ENCODE measurements at places on chromosomes 5 and 9.
A peak's percentile ranks its signal among the peaks of the same experiment; 100 is the strongest.

GRCh38 chr5:59587489-59588337 is 305.8 kb downstream of the PDE4D start:
- DNase-seq: no peak

DNA sequence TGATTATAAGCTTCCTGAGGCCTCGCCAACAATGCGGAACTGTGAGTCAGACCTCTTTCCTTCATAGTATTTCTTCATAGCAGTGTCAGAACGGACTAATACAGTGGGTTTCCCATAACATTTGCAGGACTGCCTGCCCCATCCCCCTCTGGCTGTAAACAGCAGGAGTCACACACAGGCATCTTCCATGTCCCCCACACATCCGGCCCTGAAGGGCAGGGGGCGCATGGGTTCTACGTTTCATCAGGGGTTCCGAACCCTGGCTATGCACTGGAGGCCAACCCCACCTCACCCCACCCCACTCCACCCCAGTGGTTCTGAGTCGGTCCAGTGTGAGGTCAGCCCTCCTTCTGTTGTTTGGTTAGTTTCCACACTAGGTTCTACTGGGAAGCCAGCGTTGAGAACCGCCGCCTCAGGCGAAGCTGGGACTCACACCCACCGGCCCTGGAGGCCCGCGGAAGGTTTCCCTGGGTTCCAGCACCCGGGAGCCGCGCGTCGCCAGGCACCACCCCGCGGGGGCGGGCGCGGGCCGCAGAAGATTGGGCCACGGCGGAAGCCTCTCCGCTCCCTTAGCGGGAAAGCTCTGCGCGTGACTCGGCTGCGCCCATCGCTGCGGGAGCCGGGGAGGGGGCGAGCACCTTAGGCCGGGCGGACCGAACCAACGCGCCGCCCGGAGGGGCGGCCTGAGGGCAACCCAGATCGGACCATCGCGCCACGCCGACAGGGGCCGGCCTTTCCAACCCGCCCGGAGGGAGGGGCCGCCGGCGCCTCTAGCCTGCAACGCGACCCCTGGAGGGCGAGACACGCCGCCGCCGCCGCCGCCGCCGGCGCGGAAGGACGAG is at the start of gene RUSC2:
Gene RUSC2, plus strand, starts transcription at position 799 of the 842 bp plus-strand sequence. CDS start 56,411 bp downstream, outside the sequence.
- peak; percentile 42 for DNase-seq

- no peak for DNase-seq
Measured at GRCh38 chr5:9500625-9501024, 45.2 kb downstream of the SEMA5A start.

DNA sequence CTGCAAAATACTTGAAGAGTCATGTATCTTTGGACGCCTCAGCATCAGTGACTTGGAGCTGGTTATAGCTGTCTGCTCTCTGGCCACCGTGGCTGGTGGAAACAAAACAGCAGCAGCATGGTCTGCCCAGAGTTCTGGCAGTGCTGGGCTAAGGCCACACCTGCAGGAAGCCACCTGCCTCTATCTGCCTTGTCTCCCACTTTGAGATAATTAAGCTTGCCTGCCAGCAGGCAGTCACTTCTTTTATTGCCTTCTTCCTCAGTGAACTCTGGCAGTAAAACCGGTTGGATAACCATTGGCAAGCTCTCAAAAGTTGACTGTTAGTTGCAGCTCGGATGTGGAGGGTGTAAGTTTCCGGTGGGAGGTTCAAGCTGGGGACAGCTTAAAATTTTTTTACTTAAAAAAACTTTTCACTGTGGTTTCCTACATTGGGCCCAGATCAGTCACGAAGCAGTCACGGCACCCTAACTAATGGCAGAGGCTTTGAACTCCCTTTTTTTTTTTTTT is 4.9 kb downstream of the SMIM3 start:
- peak; percentile 72 for DNase-seq

GRCh38 chr5:159759791-159760290 is 156.4 kb upstream of the ADRA1B start:
- no peak for DNase-seq

- no peak for DNase-seq
Measured at GRCh38 chr9:21817176-21817575, 14.7 kb downstream of the MTAP start.

DNA sequence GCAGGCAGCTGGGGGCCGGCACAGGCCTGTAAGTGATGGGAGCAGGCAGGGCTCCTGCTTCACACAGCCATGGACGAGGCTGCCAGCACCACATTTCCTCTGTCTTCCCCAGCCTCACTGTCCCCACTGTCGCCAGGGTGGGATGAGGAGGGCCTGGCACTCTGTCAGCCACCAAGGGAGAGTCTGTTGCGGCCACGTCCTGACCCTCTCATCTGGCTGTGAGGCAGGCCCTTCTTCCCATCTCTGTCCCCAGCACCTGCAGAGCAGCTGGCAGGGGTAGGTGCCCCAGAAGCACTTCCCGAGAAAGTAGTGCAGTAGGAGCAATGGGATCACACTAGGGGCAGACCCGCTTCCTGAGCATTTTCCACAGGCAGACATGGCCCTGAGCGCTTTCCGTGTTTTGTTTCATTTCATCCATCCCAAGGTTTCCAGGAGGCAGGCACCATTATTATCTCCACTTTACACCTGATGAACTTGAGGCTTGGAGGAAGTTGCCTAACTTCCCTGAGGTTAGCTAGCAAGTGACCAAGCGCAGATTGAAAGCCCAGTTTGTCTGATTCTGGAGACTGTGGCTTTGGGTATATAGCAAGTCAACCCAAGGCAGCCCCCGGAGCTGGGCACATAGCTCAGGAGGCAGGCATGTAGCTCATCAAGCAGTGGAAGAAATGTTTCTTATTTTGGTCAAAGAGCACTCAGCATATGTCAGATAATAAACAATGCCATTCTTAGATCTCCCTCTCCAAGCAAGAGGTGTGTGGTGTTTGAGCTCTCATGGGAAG is 202.4 kb downstream of the DAB2IP start:
- DNase-seq: no peak

DNA sequence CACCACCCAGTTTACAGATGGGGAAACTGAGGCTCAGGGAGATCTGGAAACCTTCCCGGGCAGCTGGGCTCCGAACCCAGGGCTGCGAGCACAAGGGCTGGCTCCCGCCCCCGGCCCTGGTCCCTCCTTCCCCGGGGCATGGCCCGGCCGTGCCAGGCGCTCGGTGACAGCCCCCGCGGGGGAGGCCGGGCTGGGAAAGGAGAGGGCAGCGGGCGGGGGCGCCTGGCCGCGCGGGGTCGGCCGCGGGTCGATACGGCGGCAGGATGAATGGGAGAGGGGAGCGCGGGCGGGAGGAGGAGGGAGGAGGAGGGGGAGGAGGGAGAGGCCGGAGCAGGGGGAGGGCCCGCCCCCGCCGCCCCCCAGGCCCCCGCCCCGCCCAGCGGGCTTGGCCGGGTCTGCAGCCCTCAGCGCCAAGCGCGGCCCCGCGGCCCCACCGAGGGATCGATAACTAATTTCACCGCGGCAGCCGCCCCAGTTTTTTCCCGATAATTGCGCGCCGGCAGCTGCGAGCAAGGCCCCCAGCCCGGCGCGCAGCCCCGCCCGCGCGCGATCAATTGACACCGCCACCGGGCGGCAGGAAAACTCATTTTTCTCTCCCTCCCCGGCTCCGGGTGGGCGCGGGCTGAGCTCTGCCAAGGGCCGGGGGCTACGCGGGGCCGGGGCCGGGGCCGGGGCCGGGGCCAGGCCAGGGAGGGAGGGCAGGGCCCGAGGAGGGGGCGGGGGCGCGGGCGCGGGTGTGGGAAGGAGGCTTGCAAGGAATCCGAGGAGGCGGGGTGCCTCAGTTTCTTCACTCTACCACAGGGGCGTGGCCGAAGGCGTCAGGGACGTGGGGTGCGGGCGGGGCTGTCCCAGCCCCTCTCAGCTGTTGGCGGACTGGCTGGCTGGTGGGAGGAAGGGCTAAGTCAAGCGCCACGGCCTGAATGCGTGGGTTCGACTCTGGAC is 52.1 kb downstream of the C9orf50 start:
- no peak for DNase-seq

DNA sequence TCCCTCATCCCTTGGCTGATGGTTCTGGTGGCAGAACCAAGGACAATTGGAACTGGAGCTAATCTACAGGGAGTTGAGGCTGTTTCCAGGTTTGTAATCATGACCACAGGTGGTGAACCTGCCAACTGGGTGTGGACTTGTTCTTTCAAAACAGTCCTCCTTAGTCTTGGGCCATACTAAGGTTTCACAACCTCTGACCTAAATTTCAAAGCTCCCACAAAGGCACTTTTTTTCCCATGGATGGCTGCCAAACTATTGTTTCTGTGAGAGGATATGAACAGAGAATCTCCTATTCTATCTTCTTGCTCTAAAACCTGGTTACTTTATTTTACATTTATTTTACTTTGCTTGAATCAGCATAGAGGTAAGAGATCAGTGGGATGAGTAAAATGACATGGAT is 106.5 kb upstream of the IZUMO3 start:
- no peak for DNase-seq

DNA sequence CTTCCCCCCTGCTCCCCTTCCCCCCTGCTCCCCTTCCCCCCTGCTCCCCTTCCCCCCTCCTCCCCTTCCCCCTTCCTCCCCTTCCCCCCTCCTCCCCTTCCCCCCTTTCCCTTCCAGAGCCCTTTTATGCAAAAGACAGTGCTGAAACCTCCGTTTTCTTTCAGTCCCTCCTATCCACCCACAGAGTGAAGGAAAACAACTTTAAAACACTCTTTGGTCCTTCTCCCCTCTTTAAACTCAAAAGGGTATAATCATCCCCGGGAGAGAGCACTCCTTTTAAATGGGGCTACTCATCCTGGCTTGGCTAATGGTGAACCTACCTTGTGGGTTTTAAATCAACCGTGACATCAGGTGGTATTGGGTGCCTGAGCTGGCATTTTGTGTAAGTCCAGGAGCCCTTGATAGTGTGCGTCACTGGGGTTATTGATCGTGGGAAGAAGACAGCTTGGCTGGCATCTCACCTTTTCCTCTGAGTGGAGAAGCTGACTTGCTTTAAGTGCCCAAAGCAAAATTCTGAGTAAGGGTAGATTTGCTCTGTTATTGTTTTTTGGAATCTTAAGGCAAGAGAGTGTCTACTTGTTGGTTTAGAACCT is 2.7 kb downstream of the LARP1 start:
- DNase-seq: peak; percentile 65

DNA sequence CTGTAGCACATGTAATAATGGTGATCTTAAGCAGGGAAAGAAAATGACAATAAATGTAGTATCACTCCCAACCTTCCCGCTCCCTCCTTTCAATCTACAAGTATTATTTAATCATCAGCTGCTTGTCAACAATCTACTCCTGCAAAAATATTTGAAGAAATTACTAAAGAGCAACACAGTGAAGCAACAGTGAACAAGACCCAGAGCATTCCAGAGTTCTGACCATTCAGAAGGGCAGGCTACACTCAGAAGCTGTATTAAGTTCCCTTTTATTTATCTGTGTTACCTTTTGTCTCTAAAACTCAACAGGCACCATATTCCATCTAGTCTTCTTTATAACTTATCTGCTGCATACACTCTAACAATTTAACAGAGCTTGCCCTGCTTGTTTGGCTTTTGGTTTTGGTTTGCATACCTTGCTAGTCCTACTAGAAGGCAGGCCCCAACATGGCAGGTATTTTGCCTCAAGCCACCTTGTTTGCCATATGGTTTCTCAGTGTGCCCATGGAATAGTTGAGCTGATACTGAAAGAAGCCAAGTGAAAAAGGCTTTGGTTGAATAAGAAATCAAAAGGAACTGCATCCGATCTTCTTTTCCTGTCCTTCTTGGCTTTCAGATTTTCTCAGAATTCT is 253.9 kb downstream of the CEMIP2 start:
- DNase-seq: no peak

DNA sequence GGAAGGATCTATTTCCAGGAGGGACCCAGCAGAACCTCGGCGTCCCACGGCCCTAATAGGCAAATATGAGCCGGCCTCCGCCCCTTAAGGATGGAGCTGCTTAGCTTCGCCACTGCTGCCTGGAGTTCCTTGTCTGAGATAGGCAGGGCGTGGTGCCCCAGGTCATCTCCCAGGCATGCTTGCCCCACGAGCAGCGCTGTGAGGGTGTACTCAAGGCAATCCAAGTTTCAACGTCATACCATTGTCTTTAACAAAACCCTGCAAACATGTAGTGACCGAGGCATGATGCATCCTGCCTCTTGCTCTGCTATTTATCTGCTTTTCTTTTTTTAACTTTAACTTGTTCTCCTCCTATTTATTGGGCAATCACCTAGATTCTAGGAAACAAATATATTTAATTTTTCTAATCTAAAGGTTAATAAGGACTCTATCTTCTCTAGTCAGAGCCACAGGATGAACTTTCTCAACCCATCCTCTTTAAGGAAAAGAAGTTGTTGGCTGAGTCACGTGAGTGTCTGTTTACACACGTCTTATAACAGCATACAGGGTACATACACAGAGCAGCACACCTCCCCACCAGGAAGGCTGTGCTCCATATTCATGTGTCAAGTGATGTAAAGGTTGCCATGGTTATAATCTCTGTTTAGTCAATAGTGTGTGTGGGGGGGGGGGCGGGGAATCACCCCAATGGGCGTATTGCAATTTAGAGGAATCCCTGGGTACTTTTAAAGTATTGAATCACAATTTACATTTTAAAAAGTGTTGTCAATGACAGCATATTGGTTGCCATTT is 27.3 kb upstream of the ZSWIM6 start:
- no peak for DNase-seq

GRCh38 chr5:71907001-71907588 is 188.0 kb downstream of the CARTPT start:
- DNase-seq: no peak

GRCh38 chr5:90941002-90941720 is 382.6 kb downstream of the ADGRV1 start:
- no peak for DNase-seq

DNA sequence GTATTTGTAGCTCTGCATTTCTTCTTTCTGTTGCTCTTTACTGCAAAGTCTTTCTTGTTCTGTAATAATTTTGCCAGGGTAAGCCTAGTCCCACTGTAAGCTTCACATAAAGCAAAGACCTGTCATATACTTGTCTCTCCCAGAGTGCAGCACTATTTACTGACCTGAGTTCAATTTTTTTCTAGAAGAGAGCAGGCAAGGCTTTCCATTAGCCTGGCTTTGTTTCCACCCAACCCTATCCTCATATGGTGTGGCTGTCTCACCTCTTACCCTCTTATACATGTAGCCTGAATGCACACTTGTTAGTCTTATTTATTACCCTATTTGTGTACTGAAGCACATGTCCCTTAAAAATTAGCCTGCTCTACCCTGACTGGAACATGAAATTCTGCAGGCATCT is 170.4 kb downstream of the EFNA5 start:
- DNase-seq: no peak

- peak; percentile 63 for DNase-seq
Measured at GRCh38 chr5:159915904-159916840, at the start of gene ADRA1B. Gene ADRA1B (plus strand): TSS chr5:159916482. CDS start chr5:159916906, 424 bp downstream.

DNA sequence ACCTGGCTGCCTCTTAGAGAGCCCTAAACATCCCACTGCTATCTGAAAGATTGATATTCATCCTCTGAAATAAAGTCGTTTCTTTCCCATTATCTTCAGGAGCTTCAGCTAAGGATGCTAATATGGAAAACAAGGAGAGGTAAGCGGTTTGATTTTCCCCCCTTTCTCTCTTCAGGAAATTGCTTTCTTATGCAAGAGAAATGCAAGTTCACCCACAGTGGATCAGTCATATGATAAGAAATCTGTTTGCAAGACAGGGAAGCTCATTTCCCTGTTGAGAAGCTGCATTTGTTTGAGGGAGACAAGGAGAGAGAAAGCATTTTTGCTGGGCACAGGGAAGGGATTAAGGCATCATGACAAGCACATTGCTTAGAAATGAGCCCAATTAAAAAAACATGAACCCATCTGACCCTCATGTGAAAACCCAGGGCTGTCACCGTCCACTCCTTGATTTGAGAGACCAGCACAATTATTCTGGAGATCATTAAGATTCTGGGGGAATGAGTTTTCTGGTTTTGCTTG is 53.7 kb upstream of the BOD1 start:
- no peak for DNase-seq
